RPMI8226 (cell line): ENCODE measurements at places on chromosomes 11 and 22.

- peak; percentile 57 for DNase-seq
Measured at GRCh38 chr11:106077609-106078455, at the start of gene AASDHPPT. AASDHPPT (plus strand) TSS chr11:106077662; CDS start chr11:106077711, 49 bp downstream.

- no peak for DNase-seq
Measured at GRCh38 chr22:45208993-45209838, 31.5 kb downstream of the KIAA0930 start.

DNA sequence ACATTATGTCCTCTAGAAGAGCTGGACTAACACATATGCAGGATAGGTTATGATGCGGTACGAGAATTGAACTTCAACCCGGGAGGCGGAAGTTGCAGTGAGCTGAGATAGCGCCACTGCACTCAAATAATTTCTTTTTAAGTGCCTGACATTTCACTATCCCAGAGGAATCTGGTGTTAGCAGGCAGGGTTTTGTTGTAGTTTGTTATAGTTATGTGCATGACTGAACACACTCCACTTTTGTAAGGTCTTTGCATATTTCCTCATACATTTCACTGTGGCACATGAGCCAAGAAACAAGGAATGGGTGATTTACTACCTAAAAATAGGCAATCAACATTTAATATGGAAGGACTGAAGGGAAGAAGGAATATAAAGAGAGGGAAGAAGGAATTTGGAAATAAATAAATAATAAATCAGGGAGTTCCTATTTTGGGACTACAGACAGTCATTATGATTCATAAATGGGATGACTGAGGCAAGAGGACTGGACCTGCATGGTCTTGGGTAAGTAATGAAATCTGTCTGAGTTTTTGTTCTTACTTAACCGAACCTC, 8.7 kb upstream of the HIPK3 start:
- DNase-seq: no peak

GRCh38 chr11:127345819-127346459, 345.4 kb upstream of the KIRREL3 start:
- peak; percentile 33 for DNase-seq

DNA sequence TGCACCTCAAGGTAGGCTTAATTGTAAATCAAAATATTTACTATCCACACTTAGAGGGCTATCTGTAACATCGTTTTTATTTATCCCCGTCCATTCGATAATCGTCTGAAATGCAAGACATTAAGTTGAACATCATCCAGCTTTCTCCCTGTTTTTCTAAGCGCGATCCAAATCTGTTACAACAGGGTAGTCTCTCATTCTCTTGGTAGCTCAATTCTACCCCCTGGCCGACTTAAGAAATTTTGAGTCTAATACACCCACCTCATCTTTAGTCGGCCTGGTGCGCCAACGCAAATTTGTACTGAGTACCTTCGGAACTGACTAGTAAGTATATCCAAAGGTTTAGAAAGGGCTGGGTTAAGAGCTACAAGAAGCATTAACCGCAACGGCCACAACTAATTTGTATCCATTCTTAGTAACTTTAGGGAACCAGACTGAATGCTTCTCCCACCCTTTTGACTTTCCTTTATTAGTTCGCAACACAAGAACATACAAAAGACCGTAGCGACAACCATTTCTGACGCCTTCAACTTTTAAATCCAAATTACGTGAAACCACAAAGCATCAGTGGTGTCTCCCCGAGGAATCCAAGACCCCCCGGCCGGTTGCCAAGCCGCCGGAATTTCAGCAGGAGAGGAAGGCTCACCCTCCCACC, 1.0 kb upstream of the ZNF143 start:
- peak; percentile 20 for DNase-seq

DNA sequence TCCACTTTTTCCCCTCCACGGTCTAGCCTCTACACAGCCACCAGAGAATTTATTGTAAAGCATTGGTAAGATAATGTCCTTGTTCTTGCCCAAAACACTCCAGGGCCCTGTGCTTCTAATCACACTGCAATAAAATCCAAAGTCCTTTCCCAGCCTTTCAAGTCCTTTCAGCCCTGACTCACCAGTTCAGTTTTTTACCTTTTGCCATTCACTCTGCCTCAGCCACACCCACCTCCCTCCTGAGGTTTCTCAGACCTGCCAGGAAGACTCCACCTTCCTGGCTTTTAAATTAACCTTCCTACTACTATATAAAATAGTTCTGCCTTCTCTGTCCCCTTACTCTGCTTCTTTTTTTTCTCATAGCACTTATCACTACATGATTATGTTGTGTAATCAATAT, 91.0 kb upstream of the ARHGAP32 start:
- DNase-seq: no peak

GRCh38 chr11:100467821-100468508, 219.1 kb upstream of the ARHGAP42 start:
- no peak for DNase-seq

- peak; percentile 11 for DNase-seq
Measured at GRCh38 chr11:88454881-88455280, 117.3 kb upstream of the CTSC start.

DNA sequence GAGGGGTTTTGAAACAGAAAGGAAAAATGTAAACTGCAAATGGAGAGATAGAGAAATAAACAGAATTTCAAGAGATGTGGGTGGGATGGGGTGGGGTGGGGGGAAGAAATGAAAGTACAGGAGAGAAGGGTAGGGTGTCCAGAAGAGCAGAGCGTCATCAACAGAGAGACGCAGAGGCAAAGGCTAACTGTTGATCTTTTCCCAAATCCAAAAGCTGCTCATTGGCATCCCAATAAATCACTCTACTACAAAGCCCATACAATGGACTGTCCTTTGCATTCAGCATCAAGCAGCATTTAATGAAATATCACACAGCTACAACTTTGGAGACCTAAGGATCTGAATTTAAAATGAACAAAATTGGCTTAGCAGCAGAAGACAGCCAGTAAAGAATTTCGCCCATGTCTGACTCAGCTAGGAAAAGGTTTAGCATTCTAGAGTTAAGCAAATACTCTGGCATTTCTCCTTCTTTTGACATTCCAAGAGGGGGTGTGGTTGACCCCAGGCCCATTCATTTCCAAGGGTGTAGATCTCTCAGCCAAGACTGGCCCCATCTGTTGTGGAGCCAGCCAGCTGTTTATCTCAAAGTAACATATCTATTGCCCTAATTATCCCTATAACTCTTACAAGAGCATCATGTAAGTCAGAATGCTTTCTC, 1.5 kb downstream of the RAB30 start:
- no peak for DNase-seq

DNA sequence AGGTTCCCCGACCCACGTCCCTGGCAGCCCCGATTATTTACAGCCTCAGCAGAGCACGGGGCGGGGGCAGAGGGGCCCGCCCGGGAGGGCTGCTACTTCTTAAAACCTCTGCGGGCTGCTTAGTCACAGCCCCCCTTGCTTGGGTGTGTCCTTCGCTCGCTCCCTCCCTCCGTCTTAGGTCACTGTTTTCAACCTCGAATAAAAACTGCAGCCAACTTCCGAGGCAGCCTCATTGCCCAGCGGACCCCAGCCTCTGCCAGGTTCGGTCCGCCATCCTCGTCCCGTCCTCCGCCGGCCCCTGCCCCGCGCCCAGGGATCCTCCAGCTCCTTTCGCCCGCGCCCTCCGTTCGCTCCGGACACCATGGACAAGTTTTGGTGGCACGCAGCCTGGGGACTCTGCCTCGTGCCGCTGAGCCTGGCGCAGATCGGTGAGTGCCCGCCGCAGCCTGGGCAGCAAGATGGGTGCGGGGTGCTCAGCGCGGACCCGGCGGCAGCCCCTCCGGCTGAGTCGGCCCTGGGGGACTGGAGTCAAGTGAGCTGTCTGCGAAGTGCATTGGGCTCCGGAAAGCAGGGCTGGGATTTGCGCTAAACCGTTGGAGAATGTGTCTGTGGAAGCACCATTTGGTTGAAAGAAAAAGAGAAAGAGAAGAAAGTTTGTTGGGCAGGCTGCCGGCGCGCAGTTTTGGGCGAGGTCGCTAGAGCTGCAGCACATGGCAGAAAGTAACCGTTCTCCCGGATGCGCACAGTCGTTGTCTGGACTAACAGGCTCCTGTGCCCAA, at the start of gene CD44:
Gene CD44 (plus strand): TSS at position 229 of the 779 bp plus-strand sequence. CDS start 133 bp downstream, at position 362.
- peak; percentile 29 for DNase-seq

GRCh38 chr11:93822359-93822758, 28.1 kb downstream of the VSTM5 start:
- DNase-seq: no peak

- DNase-seq: no peak
Measured at GRCh38 chr11:70028147-70028855, 49.8 kb upstream of the ANO1 start.

DNA sequence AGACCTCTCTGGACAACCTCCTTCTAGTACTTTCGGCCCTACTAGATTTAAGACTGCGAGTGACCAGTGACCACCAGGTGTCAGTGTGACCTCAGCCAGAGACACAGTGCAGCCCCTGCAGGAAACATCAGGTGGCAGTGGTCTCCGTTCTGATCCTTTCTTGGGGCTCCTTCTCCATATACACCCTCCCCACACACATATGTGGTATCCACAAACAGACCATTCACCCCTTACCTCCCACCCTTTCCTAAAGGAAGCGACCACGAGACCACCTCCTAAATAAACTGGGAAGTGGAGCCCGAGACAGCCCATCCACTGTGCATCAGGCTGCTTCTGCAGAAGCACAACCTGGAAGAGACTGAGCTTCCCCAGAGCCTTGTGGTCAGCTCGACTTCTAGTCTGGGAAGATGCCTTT, 38.5 kb upstream of the CYP2D6 start:
- DNase-seq: peak; percentile 67

GRCh38 chr22:44395118-44396005, 82.6 kb upstream of the SHISAL1 start:
- no peak for DNase-seq

DNA sequence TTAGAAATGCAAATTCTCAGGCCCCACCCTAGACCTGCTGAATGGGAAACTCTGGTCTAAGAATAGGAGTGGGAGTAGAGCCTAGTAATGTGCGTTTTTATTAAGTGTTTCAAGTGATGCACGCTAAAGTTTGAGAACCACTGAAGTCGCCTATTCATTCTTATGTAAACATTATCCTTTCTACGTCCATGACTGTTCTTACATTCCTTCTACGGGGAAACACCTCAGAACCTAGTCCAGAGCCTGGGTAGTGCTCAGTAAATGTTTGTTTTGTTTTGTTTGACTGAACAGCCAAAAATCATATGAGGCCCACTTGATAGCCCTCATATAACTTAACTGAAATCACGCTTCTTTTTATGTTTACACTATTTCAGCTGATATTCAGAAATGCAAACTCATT, 29.8 kb downstream of the VSIG10L2 start:
- no peak for DNase-seq

GRCh38 chr11:32118025-32118974, 27.4 kb downstream of the RCN1 start:
- no peak for DNase-seq
